ENCODE measurements at places on chromosomes 2 and 18. TPM values are rescaled to one million over a fixed set of nuclear protein-coding genes. Genes with fewer than 3 reads are reported as not detected.

DNA sequence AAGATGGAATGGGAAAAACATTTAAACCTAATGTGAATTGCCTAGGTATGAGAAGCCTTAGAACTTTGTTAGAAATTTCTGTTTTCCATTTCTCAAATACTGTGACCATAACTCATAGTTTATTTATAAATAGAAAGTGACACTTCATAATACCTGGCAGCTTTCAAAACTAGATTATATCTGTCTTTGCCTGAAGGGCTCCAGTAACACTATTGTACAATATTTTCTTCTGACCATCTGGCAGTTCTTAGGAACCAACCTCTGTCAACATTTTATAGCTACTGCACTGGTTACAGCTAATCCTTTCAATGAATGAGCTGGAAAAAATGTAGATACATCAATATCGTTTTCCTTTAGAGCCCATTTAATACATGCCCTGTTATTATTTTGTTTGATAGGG is 237.4 kb downstream of the CAMKMT start:
- DNase-seq = no peak

GRCh38 chr18:3889121-3889520 is 439.1 kb downstream of the TGIF1 start:
- DNase-seq = no peak

DNA sequence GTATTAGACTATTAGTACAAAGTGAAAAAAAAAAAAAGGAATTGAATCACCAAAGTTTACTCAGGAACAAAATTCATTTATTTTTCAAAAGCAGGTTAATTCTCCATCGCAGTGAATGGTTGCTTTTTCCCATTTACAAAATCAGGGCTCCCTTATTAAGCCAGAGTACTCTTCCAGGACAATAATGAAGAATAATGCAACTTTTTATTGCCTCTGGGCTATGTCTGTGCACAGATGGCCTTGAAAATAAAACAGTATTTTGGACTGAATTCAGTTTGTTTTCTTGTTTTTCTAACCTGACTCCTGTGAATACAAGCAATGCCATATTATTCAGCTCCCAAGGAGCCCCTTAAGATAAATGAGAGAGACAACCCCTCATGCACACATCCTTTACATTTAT is 246.8 kb downstream of the KCNS3 start:
- DNase-seq = no peak

- DNase-seq = no peak
Measured at GRCh38 chr2:236370847-236371409, 106.7 kb upstream of the ASB18 start.

DNA sequence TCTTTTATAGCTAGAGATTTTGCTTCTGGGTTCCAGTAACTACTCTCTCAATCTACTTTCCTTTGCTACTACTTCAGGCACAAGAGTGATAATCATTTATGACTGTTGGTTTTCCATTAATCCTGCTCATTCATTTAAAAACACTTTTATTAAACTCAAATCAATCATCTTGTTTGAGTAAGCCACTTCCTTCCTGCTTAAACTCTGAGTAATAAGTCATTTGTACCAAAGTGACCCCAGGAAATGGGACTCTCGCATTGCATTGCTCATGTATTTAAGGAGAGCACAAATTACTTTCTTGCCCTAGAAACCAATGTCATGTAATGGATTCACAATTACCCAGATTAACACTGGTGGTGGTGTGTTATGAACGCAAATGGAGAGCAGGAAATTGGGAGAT is 270.7 kb upstream of the HNMT start:
- no peak for DNase-seq

DNA sequence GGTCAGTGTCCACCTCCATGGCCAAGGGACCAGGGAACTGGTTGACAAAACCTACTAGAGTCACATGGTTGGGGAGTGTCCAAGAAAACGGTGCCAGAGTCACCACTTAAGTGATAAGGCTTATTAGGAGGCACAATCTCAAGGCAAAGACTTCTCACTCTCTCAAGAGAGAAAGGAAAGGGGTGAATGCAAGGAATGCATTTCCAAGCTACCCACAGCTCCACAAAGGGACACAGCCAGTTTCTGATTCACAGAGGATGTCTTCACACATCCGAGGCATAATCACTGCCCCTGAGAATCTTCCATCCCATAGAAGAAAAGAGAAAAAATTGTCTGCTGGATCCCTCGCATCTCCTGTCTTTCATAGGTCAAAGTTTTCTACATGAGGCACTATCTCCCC is 269.3 kb downstream of the TNS1 start:
- no peak for DNase-seq

- no peak for DNase-seq
Measured at GRCh38 chr2:233152541-233152940, 92.4 kb downstream of the INPP5D start.

GRCh38 chr2:198101688-198102087 is 297.3 kb downstream of the PLCL1 start:
- no peak for DNase-seq

GRCh38 chr2:231176066-231176465 is 22.4 kb upstream of the ARMC9 start:
- DNase-seq = no peak

DNA sequence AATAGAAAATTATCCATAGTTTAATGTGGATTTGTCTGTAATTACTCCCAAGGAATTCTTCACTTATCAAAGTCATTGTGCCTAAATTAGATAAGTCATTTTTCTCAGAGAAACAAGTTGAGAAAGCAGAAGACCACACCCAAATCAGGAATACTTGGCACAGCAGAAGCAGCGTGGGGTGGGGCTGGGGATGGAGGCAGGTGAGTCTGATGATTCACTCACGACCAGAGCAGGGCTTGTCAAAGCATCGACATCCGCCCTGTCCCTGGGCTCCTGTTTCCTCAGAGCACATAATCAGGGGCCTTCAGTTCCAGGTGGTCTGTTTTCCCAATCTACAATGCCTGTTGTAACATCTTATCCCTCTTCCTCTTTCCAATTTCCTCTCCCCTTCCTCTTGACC is 31.5 kb upstream of the COLEC12 start:
- no peak for DNase-seq

- no peak for DNase-seq
Measured at GRCh38 chr2:6917761-6918421, 679 bp downstream of the RNF144A start.

DNA sequence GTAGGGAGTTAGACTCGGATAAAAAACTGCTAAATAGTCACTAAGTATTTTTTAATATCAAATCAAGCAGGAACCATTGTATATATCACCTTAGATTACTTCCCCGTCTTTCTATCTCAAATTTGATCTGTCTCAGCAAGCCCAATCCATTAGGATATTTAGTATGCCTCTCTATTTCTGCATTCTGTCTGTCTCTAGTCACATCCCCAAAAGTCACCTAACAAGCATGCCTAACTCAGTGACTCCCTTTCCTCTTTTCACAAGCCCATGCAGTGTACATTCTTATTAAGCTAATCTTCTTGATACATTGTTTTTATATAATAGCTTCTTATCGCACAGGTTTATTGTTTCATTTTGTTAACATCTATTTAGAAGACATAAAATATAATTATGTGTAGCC is 57.8 kb downstream of the PDE1A start:
- no peak for DNase-seq

GRCh38 chr2:173351879-173352278 is 2.8 kb upstream of the CDCA7 start:
- DNase-seq = no peak

DNA sequence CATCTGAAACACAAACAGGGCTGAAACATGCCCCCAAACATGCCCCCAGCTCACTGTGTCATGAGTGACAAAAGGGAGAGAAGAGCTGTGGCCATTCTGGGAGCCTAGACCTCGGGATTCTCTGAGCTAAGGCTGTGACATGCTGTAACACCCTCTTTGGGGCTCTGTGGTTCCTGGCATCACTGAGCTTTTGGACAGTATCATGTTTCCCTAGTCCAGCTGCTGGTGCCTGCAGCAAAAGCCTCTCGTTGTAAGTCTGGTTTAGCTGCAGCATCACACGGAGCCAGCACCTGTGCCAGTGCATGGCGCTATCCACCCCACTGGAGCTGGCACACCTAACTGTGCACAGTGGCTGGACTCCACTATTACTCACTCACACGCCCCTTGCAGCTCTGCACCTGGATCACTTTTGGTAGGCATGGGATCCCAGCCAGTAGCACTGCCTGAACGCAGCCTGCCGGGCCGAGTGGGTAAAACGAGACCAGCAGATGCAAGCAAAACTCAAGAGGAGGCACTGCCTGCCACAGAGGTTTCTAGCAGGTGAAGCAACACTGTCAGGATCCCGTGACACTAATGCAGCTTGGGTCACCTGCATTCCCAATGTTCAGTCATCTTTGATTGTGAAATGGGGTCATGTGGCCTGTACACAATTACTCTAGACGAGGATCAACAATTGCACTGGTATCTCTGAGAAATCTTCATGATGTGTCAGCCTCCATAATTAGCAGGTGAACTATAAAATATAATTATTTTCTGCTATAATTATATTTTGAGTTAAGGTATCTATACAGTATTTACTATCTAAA is 547.2 kb downstream of the ZNF804A start:
- DNase-seq = no peak

GRCh38 chr2:170243118-170243837 is 65.3 kb downstream of the MYO3B start:
- DNase-seq = no peak

DNA sequence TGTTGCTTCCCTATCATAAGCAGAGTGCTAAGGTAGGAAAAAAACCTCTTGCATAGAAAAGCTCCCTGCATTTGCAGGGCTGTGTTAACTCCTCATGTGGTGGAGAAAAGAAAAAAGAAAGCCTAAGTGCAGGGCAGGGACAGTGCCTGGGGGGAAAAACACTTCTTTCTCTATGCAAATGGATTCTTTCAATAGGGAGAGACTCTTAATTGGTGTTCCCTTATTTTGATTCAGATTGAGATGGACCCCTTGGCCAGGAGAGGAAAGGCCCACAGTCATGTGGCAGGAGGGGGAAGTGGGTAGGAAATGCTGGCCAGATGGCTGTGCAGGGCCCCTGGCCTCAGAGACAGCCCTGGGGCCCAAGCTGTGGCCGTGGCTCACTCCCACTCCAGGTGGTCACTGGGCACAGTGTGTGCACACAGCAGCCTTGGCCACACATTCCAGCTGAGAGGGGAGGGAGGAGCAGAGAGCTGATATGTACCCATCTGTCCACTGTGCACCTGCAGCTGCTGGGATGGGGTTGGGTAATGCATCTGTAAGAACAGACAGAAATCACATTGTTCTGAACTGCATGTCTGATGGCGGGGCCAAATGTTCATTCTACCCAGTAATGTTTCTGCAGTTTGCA is 410.4 kb downstream of the DSC3 start:
- no peak for DNase-seq

DNA sequence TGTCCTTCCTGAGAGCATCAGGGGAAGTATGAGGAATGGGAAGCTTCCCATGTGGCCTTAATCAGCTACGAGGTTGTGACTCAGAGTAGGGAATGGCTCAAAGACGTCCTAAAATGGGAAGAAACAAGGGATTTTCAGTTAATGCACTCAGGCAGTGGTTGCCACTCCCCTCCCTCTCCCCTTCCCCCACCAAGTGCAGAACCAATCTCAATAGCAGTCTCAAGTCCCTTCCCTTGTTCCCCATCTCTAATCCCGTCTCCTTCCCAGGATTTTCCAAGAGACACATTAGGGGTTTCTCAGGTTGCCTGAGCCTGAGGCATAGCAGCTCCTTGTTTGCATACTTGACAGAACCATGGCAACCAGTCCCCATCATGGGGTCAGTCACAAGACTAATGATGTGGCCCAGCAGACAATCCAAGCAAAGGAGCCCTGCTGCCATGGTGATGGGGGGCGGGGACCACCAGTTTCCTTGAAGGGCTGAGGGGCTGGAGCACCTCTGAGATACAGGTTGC is 18.2 kb upstream of the RESP18 start:
- DNase-seq = no peak

GRCh38 chr2:228245601-228246000 is 64.1 kb upstream of the SPHKAP start:
- no peak for DNase-seq

DNA sequence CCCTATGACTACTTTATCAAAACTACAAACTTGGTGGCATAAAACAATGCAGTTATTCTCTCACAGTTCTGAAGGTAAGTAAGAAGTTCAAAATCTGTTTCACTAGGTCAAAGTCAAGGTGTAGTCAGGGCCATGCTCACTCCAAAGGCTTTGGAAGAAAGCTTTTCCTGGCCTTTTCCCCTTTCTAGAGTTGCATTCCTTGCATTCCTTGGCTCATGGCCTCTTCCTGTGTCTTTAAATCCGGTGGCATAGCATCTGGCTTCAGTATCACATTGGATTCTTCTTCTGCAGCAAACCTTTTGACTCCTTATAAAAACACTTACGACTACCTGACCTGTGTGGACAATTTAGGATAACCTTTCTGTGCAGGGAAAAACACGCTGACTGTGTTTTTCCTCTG is 543.5 kb upstream of the HNMT start:
- DNase-seq = no peak

GRCh38 chr2:116809109-116809508 is 1005.4 kb upstream of the DDX18 start:
- no peak for DNase-seq

Gene MARCHF7
- 165 TPM for polyA plus RNA-seq

Gene CAD
- polyA plus RNA-seq = 38.8 TPM

Gene NYAP2
- polyA plus RNA-seq = not detected

Gene SRD5A2
- 0.06 TPM for polyA plus RNA-seq

Gene SCN3A
- polyA plus RNA-seq = 0.48 TPM

Gene CRYGC
- not detected for polyA plus RNA-seq

Gene STAMBP
- 59.3 TPM for polyA plus RNA-seq

Gene SLC38A11
- 5.7 TPM for polyA plus RNA-seq

Gene TOGARAM2
- 1.0 TPM for polyA plus RNA-seq

Gene AFF3
- polyA plus RNA-seq = 23.4 TPM

Gene IL1R1
- polyA plus RNA-seq = 32.9 TPM

Gene STON1
- polyA plus RNA-seq = 41.2 TPM

Gene GPR35
- 1.9 TPM for polyA plus RNA-seq

Gene GATA6
- 10.6 TPM for polyA plus RNA-seq

Gene MSTN
- polyA plus RNA-seq = 2.1 TPM

Gene CNTNAP5
- 0.04 TPM for polyA plus RNA-seq

Gene CD207
- polyA plus RNA-seq = not detected

Gene LYG2
- polyA plus RNA-seq = 0.19 TPM

Gene SMPD4
- 55.7 TPM for polyA plus RNA-seq
